ENCODE measurements at places on chromosomes 3 and 15.

DNA sequence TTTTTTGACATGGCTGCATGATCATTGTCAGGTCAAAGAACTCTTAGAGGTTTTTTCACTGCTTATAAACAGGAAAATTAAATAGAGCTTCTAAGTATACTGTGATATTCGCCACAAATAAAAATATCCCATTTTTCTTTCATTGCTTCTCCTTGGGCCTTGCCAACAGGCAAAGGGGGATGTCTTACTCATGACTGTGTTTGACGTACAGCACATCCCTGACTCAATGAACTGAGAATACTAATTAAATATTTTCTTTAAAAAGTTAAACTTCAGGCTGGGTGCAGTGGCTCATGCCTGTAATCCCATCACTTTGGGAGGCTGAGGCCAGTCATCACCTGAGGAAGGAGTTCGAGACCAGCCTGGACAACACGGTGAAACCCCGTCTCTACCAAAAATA is 41.4 kb upstream of the CCDC80 start:
- no peak for DNase-seq

DNA sequence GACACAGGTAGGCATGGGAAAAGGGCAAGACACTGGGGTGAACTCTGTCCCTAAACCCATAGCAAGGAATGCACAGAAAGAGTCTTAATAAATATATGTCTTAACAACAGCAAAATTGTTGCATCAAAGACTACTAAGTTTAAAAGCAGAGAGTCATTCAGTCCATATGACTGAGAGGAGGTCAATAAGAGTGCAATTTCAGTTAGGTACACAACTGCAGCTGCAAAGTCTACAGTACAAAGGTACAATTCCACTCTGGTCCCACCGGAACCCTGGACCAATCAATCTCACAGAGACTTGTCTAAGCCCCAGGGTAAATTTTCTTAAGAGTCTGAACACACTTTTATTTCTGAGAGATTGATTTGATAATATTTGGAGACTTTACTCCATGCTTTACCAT is 6.9 kb downstream of the CP start:
- no peak for DNase-seq

- DNase-seq = no peak
Measured at GRCh38 chr15:93249623-93250022, 160.6 kb upstream of the RGMA start.

DNA sequence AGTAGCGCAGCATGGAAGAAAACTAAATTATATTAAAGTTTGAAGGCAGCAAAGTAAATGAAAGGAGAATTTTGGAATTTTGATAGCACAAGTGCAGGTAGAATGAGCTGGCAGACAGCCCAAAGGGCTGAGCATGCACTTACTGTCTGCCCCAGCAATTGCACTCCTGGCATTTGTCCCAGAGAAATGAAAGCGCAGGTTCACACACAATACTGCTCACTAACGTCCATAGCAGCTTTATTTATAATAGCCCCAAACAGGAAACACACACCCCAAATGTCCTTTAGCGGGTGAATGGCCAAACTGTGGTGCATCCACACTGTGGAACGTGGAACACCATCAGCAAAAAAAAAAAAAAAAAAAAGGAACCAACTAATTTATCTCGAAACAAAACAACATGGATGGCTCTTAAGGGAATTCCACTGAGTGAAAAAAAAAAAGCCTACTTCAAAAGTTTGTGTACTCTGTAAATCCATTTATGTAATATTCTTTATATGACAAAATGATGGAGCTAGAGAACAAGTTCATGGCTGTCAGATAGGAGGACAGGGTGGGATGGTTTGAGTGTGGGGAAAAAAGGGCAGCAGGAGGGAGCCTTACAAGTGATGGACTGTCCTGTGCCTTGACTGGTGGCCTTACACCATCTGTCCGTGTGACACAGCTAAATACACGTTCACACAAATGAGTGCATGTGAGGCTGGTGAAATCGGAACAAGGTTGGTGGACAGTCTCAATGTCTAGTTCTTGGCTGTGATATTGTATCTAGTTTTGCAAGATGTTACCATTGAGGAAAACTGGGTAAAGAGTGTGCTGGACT is 6.0 kb upstream of the TM2D3 start:
- no peak for DNase-seq
